ENCODE measurements at places on chromosomes 3 and 15.

DNA sequence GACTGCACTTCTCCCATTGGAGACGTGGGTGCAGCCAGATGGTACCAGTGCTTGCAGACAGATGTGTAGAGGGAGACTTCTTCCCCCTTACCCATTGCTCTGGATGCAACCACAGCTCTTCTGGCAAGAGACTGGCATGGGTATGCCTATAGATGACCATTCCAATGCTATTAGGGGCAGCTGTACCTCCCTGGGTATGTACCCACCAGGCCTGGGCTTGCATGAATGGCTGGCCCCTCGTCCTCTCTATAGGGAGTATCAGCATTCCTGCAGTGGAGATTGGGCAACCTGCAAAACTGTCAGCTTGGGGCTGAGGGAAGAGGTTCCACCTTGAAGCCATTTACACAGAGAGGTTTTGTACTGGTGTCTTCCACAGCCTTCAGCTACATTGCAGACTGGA, 57.6 kb upstream of the FXR1 start:
- no peak for DNase-seq

DNA sequence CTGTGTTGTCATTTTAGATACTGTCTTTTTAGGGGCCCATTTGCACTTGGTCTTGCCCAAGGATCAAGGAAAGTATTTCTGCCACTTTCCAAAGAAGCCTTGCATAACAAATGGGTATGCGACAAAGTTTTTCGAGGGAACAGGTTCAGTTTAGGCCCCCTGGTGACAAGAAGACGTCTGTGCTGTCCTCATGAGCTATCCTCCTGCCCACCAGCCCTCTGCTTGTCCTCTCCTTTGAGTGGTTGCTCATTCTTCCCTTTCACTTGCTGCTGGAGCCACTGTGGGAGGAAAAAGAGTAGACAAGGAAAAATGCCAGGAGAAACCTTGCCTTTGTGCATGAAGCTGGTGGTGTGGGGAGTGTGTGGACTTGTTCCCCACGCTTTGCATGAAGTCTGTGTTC, 171.9 kb downstream of the CACNA2D3 start:
- DNase-seq: no peak

GRCh38 chr15:98347866-98348265, 300.5 kb upstream of the IGF1R start:
- no peak for DNase-seq

DNA sequence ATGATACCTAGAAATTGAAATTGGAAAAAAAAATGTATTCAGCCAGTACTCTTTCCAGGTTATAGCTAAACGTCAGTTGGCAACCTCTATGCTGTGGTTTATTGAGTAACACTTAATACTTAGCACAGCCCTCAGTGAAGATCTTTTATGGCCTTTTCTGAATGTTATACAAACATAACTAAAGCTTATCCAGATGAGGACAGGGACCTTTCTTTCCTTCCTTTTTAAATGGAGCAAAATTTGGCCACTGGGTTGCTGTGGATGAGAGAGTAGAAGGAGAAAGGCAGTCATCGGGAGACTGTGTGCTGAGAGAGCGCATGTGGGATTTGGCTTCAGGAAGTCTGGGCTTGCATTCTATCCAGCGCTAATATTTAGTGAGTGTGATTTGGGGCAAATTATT, 36.1 kb downstream of the IGF1R start:
- no peak for DNase-seq

DNA sequence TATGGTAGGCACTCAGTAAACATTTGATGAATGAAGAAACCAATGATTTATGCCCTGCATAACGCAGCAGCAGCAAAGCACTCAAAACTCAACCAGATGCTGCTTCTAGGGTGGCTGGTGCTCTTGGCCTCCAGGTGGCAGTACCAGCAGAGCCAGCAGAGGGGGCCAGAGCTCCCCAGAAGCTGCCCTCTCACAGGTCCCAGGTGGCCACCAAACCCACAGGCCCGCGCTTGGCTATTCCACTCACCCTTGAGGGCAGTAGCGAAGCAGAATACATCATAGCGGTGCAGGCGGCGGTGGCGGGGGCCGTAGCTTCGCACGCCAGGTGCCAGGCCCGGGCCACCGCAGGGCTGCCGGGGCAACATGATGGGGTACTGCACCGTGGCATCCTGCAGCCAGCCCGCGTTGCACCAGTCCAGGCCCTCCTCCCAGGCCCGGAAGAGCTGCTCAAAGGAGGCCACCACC, 16.6 kb downstream of the HAPLN3 start:
- peak; percentile 72 for DNase-seq

DNA sequence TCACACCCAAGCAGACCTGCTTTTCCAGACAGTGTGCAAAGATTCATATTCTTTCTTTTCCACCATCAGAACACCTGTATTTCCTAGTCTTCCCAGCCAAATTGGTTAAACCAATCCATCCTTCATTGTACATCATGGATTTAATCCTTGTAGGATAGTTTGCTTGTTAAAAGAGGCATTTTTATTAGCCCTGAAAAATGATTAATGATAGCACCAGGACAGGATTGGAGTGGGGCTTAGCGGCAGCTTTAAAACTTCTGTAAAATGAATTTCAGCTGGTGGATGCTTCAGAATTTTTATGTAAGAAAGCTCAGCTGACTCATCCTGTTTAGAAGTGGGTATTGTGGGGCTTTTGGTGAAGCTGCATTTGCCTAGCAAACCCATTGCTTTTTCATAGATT, 36.1 kb upstream of the ARHGEF26 start:
- DNase-seq: no peak

GRCh38 chr3:13254028-13254951, 165.8 kb downstream of the NUP210 start:
- DNase-seq: no peak

DNA sequence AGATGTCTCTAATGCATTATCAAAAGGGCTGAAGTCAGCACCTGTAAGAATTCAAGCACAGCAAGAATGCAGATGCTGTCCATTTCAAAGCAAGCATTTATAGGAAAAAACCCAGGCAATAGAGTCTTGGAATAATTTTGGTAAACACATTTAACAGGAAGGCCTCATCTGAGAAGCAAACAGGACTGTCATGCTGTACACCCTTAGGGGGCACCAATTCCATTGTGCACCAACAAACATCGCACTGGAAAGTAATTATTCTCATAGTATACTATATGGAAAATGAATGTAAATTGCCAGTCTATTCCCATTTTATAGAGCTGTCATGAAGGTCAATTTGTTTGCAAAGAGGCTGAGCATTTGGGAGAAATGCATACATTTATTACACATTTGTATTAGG, 247.3 kb upstream of the SUCLG2 start:
- DNase-seq: no peak

GRCh38 chr3:3200632-3201212, 21.2 kb upstream of the CRBN start:
- no peak for DNase-seq

DNA sequence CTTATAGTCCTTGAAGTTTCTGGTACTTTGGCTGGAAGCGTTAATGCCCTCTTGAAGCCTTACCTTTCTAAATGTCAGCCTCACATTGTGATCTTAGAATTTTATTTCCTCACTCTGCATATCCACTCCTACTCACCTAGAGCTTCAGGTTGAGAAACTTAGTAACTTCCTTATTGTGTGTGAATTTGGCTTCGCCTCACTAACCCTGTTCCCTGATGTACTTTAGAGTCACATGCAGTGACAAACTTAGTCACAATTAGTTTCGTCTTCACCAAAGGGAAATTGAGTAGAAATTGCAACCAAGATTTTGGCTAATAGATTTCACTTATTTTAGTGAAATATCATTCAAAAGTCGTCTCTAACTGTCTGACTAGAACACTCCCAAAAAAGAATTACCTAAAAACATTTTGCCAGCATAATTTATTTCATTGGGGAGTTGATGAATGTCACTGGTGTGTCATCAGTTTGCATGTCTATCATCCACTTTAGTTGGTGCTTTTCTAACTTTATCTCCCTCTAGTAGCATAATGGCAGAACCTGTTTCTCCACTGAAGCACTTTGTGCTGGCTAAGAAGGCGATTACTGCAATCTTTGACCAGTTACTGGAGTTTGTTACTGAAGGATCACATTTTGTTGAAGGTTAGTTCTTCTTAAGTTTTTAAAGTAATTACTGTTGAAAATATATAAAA, 960 bp downstream of the MFN1 start:
- no peak for DNase-seq

- no peak for DNase-seq
Observed at GRCh38 chr3:195094191-195094921, 176.6 kb downstream of the XXYLT1 start.

GRCh38 chr3:171351676-171352075, 108.5 kb downstream of the TNIK start:
- no peak for DNase-seq

GRCh38 chr15:74620636-74621545, 5.3 kb downstream of the CLK3 start:
- peak; percentile 90 for DNase-seq

DNA sequence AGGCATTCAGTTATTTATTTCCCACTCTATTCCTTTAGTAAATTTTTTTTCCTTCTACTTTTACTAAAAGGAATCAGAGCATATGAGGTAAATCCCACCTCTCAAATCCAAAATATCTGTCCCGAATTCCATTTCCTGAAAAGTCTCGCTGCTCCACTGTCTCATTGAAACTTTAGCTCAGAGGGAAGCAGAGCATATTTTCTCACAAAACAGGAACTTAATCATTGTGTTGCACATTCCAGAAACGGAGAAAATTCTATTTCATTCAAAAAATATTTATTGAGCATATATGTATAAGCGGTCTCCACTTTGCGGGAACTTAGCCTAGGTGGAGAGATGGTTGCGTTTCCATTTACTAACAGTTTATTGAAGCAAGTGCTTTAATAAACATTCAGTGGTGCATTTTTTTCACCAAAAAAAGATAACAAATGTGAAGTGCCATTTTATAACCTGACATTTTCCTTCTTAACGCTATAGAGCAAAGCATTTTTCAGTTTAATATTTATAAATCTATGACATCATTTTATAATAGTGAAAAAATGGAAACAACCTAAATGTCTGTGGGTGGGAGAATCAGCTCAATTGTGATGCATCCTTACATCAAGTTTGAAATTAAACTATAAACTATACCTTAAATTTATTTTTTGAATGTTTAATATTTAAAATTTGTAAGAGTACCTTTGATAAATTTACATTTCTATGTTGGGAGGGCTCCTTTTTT, 67.2 kb upstream of the CSTA start:
- DNase-seq: no peak

GRCh38 chr3:12785096-12785495, 11.4 kb upstream of the CAND2 start:
- DNase-seq: no peak

DNA sequence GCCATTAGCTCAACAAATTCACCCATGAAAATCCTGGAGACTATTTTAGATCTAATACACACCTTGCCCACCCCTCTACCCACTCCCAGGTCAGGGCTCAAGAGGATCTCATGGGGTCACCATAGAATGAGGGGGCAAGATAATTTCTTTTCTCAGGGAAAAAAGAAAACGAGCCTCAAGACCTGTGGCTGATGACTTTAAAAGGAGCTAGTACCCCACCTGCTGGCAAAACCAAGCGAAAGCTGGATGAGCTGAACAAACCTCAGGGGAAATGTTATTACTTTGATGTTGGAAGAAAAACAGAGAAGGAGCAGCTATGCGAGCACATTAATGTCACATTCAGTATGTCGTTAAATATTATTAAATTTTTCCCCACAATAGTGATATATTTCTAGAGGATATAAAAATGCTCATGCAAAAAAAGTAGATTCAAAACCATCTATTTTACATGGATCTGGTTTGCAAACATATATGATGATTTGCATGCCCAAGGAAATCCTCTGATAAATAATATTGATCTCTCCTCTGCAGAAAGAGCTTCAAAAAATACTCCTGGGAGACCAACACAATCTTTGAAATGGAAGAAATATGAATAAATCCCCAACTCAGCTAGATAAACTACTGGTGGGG, 37.7 kb downstream of the PLD1 start:
- DNase-seq: peak; percentile 73

DNA sequence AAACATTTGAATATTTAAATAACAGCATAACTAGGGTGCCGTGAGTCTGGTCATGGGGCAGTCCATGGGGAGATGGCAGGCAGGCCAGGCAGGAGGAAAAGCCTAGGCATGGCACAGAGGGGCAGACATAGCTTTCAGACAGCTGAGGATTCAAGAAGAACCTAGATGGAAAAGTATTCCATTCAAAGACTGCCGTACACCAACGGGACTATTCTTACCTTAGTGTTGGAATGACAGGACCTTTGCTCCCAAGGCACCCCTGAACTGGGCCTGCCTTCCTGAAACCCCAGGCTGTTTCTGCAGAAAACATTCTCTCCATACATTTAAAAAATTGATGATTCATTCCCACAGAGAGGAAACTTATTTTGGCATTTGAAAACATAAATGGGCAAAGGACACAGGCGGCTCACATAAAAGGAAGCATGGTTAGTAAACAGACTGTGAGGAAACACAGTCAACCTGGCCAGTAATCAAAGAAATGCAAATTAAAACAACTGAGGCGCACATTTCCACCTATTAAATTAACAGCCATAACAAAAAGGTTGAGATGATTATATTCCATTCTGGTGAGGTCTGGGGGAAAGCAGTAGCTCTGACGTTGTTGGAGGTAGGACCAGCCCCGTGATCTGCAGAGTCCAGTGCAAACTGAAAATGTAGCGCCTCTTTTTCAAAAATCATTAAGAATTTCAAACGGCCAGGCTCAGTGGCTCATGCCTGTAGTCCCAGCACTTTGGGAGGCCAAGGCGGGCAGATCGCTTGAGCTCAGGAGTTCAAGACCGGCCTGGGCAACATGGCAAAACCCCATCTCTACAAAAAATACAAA, 71.3 kb upstream of the SMAD3 start:
- no peak for DNase-seq

DNA sequence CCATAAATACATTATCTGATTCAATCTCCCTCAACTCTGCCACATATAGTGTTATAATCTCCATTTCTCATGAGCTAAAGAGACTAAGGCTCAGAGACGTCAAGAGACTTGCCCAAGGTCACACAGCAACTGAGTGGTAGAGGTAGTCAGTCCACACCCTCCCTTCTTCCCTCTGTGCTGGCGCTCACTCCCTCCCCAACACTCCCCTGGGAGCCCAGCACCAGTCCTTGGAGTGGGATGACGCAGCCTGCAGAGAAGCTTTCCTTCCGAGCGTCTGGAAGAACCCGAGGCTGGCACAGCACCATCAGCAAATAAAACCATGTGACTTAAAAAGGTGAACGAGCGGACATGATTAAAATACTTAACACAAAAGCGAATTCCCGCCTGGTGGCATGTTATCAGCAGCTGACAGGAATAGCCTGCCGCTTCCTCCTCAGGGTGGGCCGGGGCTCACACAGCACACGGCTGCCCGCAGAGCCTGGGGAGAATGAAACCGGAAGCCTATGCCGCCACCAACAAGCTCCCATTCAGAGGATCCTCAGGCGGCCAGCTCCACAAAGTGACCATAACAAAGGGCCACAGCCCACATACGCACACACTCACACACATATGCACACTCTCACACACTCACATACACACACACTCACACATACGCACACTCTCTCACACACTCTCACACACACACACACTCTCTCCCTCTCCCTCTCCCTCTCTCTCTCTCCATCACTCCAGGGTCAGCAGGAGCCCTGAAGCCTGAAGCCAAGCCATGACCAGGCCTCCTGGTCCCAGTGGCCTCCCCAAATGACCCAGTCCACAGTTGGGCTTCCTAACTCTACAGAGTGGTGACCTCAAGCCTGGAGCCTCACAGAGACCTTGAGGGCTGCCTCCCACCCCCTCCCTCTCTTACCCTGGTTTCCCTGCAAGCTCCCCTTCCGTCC, 120.5 kb downstream of the XXYLT1 start:
- DNase-seq: peak; percentile 69

- DNase-seq: no peak
Observed at GRCh38 chr15:78718837-78719236, 77.8 kb upstream of the CHRNB4 start.

- DNase-seq: no peak
Observed at GRCh38 chr3:123789160-123789559, 95.0 kb downstream of the MYLK start.
